ENCODE measurements at places on chromosomes 3 and 15. TPM values are rescaled to one million over a fixed set of nuclear protein-coding genes. Genes with fewer than 3 reads are reported as not detected.

TLR9 gene
- polyA plus RNA-seq: 0.18 TPM

DNA sequence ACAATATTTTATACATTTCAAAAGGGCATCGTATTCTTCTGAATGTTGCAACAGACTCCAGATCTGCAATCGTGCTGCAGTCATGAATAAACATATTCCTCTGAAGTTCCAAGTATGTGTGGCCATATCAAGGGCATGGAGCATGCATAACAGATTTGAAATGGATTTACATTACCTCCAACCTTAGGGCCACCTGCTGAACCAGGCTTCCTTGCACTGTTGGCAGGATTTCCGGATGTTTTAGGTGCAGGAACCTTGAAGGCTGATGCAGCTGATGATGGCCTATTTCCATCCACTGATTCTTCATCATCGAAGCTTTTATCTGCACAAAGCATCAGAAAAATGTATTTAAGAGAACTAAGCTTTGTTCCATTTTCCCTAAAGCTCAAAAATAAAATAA, 73.5 kb downstream of the CLASP2 start:
- DNase-seq: peak; percentile 10

DNA sequence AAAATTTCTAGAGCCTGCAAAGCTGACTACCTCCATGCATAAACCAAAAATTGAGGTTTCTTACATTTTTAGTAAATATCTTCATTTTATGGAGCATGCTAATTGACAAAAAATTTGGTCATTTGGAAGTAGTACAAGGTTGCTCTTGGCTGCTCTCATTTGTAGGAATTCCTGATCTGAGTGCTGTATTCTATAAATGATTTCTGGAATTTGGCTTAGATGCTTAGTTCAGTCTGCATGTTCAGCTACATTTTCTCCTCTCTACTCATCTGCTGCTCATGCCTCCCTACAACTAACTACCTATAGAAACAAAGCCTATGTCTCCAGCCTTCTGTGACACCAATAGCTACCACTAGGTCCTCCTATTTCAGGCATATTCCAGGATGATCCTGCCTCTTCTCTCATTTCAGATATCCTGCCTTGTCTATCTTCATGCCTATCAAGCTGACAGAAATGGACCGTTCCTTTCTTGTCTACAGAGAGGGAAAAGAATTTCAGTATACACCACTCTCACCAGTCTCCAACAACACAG, 901.1 kb downstream of the TBL1XR1 start:
- no peak for DNase-seq

DNA sequence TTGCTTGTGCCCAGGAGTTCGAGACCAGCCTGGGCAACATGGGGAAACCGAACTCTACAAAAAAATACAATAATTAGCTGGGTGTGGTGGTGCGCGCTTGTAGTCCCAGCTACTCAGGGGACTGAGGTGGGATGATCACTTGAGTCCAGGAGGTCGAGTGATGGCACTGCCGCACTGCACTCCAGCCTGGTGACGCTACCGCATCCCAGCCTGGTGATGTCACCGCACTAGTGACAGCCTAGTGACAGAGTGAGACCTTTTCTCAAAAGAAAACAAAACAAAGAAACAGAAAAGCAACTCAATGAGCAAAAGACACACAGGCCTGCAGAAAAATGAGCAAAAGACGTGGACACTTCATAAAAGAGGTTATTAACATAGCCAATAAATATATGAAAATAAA, 19.9 kb upstream of the SYNM start:
- DNase-seq: no peak
